Airway epithelial cell (primary cell): ENCODE measurements at places on chromosomes 5 and 9. TPM values are rescaled to one million over a fixed set of nuclear protein-coding genes. Genes with fewer than 3 reads are reported as not detected.

The SLC6A7 gene
- not detected in 2 replicates for total RNA-seq

The ORM2 gene
- total RNA-seq, result not detected in 2 replicates

The GMCL2 gene
- total RNA-seq, result not detected in 2 replicates

The ADAMTS2 gene
- 0.98 and 1.4 TPM in 2 replicates for total RNA-seq

The GLRA1 gene
- total RNA-seq, result not detected in 2 replicates

The MSANTD3 gene
- total RNA-seq, result 32.5 and 40.5 TPM in 2 replicates

The PCDHGC3 gene
- 21.0 and 27.2 TPM in 2 replicates for total RNA-seq

The NRARP gene
- total RNA-seq, result 14.6 and 30.0 TPM in 2 replicates

The CCDC192 gene
- not detected in 2 replicates for total RNA-seq

The KCNV2 gene
- not detected in 2 replicates for total RNA-seq

The C5orf47 gene
- total RNA-seq, result not detected in 2 replicates

The PGM5 gene
- 0.05 TPM in 1 of 2 replicates, not detected in the other for total RNA-seq

The C5 gene
- total RNA-seq, result 0.46 and 0.56 TPM in 2 replicates

The GPX3 gene
- 31.5 and 46.1 TPM in 2 replicates for total RNA-seq

The IFT74 gene
- total RNA-seq, result 6.5 and 13.7 TPM in 2 replicates

The APBA1 gene
- total RNA-seq, result 0.65 and 0.85 TPM in 2 replicates

The SNCAIP gene
- 0.09 and 0.14 TPM in 2 replicates for total RNA-seq

The DNM1 gene
- 0.65 and 1.5 TPM in 2 replicates for total RNA-seq

The MPDZ gene
- total RNA-seq, result 10.4 and 14.1 TPM in 2 replicates

The ERMP1 gene
- 34.3 and 34.5 TPM in 2 replicates for total RNA-seq

The PCDHGB7 gene
- 3.2 and 4.1 TPM in 2 replicates for total RNA-seq

The CDHR2 gene
- total RNA-seq, result 0.07 TPM in 1 of 2 replicates, not detected in the other

The PCDHGB3 gene
- total RNA-seq, result 0.35 and 0.46 TPM in 2 replicates

The ATP10B gene
- total RNA-seq, result 3.1 and 3.9 TPM in 2 replicates

The PCDHGA1 gene
- 0.28 TPM in 1 of 2 replicates, not detected in the other for total RNA-seq

The ECSCR gene
- total RNA-seq, result not detected in 2 replicates

The TMEM252 gene
- total RNA-seq, result not detected in 2 replicates

The SLC45A2 gene
- total RNA-seq, result not detected in 2 replicates

The TMEM215 gene
- total RNA-seq, result not detected in 2 replicates

The CXXC5 gene
- 18.6 and 28.6 TPM in 2 replicates for total RNA-seq

The PAM gene
- 95.4 and 114 TPM in 2 replicates for total RNA-seq

The CCNO gene
- 1.8 and 3.5 TPM in 2 replicates for total RNA-seq

The FAM163B gene
- not detected in 2 replicates for total RNA-seq

The SH2D3C gene
- total RNA-seq, result 0.21 TPM in 1 of 2 replicates, not detected in the other

The NR4A3 gene
- total RNA-seq, result 0.21 TPM in 1 of 2 replicates, not detected in the other

The NUTM2F gene
- not detected in 2 replicates for total RNA-seq

The FOXD4L3 gene
- total RNA-seq, result not detected in 2 replicates

The PRDM12 gene
- total RNA-seq, result not detected in 2 replicates

The LTC4S gene
- total RNA-seq, result 1.4 and 3.8 TPM in 2 replicates

The DMRTA1 gene
- 2.0 and 2.4 TPM in 2 replicates for total RNA-seq

The PDE8B gene
- under 0.01 TPM in 1 of 2 replicates, not detected in the other for total RNA-seq

The LCN12 gene
- not detected in 2 replicates for total RNA-seq
